ENCODE measurements at places on chromosomes 3 and 15. TPM values are rescaled to one million over a fixed set of nuclear protein-coding genes. Genes with fewer than 3 reads are reported as not detected.

DNA sequence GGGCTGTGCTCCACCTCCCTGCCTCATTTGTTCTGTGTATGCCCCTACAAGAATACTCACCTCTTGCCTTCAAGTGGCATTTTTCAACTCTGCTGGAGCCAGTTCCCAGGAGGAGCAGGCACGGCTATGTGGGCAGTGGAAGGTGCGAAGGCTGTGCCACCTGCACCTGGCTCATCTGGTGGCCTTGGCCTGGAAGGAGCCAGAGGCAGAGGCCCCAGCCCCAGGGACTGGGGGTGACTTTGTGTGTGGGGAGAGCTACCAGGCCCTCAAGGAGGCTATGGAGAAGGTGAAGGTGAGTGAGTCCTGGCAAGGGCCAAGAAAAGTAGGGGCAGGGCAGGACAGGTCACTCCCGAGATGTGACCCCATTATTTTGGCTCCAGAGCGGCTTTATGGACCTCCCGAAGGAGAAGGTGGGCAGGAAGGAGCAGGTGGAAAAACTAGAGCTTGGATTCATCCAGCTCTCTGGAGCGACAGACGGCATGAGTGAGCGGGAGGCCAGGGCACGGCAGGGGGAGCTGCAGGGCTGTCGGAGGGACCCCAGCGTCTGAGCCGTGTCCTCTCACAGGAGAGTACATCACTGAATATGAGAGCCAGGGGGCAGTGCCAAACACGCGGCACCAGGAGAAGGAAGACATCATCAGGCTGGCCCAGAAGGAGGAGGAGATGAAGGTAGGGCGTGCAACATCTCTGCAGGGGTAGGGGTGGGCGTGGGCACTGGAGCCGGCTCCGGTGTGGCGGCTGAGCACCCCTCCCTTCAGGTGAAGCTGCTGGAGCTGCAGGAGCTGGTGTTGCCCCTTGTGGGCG, 57.3 kb upstream of the UBE2Q2 start:
- DNase-seq = no peak

PTPRG gene
- total RNA-seq = 37.8 TPM

- no peak for DNase-seq
Measured at GRCh38 chr3:187181454-187182170, 15.7 kb upstream of the RTP1 start.

DNA sequence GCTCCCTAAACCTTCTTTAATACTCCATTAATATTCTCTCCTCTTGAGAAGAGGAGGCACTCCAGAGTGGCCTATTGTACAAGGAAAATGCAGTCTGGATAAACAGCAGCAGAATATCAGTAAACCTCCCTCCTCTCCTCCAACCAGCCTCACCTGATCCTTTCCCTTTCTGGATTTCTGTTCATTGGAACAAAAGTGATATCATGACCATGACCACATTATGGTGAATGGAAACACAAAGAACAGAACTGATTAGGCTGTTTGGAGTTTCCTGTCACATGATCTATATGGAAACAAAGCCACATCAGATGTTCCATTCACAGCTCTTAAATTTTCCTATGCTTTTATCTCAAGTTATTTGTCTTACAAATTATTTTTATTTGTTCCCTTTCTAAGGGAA, 14.6 kb downstream of the C2CD4B start:
- DNase-seq = no peak

SHQ1 gene
- 28.0 TPM for total RNA-seq

GP9 gene
- not detected for total RNA-seq

CLDN1 gene
- 35.6 TPM for total RNA-seq

- DNase-seq = no peak
Measured at GRCh38 chr3:58357402-58357801, 24.7 kb downstream of the PXK start.

GRCh38 chr3:162332344-162332743, 835.7 kb downstream of the OTOL1 start:
- no peak for DNase-seq

DNA sequence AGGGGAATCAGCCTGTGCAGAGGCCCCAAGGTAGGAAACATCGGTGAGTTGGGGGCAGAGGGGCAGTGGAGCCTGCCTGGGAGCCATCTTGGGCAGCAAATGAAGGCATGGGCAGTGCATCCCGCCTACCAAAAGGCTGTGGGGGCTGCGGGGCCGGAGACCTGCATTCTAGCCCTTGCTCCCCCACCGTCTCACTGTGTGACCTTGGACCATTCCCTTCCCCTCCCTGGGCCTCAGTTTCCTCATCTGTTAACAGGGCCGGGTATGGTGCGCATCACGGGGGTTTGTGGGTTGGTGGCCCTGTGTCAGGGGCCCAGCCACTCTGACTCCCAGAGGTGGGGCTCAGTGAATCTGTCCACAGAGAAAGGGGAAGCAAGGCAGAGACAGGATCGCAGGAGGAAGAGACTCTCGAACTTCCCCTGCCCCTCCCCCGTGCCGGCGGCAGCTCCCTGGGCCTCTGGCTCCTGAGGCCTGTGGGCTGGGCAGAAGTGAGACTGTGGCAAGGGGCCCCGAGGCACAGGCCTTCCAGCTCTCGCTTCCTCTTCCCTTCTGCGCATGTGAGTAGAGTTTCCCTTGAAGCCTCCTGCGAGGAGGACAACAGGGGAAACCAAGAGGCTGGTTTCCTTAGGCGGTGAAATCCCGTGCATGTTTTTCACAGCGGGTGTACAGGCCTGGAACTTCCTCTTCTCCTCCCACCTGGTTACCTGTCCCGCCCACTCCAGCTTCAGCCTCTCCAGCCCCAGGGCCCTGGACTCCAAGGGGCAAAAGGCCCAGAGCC, 42.9 kb downstream of the IDH2 start:
- DNase-seq = no peak

DNA sequence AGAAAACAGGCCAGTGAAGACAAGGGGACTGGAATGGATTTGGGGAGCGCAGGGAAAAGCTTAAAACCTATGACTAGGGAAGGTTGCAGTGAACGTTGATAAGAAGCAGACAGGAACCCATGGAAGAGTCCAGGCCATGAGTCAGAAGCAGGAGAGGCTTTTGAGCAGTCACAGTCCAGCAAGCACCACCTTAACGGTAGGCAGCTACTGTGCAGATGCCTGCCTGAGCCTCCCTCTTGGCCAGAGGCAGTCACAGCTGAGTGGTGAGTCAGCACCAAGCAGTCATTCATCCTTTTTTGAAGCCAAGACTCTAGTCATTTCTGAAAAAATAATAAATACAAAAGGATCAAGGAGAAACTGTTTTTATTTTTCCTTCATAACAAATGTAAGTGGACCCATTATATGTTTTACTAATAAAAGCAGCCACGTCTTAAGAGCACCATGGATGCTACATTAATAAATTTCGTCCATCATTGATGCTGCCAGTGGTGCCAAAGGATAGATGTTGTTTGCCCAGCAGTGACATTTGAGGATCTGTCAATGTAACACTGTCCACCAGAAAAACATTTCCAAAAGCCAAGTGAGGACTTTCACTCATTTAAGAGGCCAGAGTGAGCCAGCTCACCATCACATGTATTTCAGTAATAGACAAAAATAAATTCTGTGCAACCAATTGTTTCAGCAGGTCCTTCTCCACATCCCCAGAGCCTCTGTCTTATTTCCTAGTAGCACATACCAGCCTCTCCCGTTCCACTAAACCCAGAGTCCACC, 42.1 kb upstream of the ACTC1 start:
- peak; percentile 91 for DNase-seq

DNA sequence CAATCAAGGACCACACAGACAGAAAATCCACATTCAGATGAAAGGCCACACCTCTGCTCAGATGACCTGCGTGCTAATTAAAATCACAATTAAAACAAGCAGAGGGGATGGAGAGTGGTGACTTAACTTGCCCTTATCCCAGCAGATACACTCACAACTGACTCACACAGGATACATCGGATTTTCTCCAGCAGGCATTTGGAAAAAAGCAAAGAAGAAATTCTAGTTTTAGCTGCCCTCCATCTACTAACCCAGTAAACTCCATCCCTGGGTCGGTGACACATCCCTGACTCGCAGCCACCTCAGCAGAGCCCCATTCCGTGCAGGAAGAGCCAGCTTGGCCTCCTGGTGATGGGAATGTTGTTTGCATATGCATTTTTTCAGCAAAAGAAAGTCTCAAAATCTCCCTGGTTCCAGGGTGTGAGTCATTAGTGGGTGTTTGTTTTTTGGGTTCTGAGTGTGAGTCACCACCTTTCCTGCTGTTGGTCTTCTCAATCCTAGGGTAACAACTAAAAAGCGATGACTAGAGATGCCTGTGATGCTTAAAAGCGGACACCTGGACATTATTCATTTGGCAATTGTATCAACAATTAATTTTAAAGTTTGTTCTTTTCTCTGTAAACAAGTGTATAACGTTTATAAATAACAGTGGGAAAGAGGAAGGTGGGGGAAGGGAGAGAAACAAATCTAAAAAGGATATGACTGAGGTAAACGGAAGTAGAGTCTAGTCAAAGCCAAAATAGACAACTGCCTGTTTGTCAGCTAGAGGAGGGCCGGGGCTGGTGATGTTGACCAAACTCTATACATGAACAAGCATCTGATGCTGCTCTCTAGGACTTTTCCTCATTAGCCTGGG, 49.8 kb upstream of the SLC4A7 start:
- DNase-seq = peak; percentile 99

- no peak for DNase-seq
Measured at GRCh38 chr3:24202071-24202470, 257.0 kb downstream of the NR1D2 start.

FAM107A gene
- not detected for total RNA-seq

DNA sequence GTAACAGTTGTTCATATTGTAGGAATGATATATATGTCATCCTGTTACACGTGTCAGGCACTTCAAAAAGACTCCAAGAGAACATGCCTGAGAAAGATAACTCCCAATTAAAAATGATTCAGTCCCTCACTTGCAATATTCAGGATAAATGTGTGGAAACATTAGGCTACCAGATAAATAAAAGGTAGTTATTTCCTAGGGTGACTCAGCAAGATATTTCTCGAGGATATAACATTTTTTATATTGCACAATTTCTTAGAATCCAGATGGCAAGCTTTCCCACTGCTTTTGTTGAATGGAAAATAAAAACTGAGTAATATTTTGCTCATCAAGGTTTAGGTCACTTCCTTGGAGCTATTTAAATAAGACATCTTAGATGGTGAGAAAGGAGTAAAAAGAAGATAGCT, 181.4 kb downstream of the GAP43 start:
- DNase-seq = peak; percentile 90

PGBD4 gene
- total RNA-seq = 1.4 TPM

TGM4 gene
- 0.18 TPM for total RNA-seq

GRCh38 chr3:71857956-71858355, 73.0 kb upstream of the PROK2 start:
- no peak for DNase-seq

TMED3 gene
- 135 TPM for total RNA-seq

GRCh38 chr3:151895478-151896241, 22.2 kb downstream of the SUCNR1 start:
- DNase-seq = no peak

All from astrocyte (in vitro differentiated cells and primary cell).